ENCODE measurements at places on chromosomes 1 and 21. TPM values are rescaled to one million over a fixed set of nuclear protein-coding genes. Genes with fewer than 3 reads are reported as not detected.

ATP1A2 gene
- 4.5 TPM for total RNA-seq

ACKR1 gene
- 30.4 TPM for total RNA-seq

FGR gene
- 193 TPM for total RNA-seq

CAMTA1 gene
- 47.9 TPM for total RNA-seq

FCRLB gene
- total RNA-seq: 2.8 TPM

C1orf210 gene
- total RNA-seq: 19.1 TPM

PLA2G2F gene
- not detected for total RNA-seq

CRNN gene
- not detected for total RNA-seq

OR2AK2 gene
- total RNA-seq: not detected

PATJ gene
- total RNA-seq: 63.9 TPM

TRIM67 gene
- not detected for total RNA-seq

CD53 gene
- total RNA-seq: 228 TPM

IGFN1 gene
- 0.18 TPM for total RNA-seq

HSD11B1 gene
- 11.6 TPM for total RNA-seq

TMPRSS15 gene
- total RNA-seq: not detected

WDR77 gene
- total RNA-seq: 15.1 TPM

DNAJC28 gene
- total RNA-seq: 2.1 TPM

KCNK2 gene
- not detected for total RNA-seq

LAMC2 gene
- total RNA-seq: 24.9 TPM

ESPN gene
- total RNA-seq: 8.3 TPM

NBPF4 gene
- not detected for total RNA-seq
